GM23248 (cell line): ENCODE measurements at places on chromosomes 6 and 20.

GRCh38 chr6:40880906-40881305 is 158.1 kb downstream of the UNC5CL start:
- DNase-seq, result no peak

- DNase-seq, result no peak
Observed at GRCh38 chr6:1658212-1659005, 48.7 kb downstream of the FOXC1 start.

DNA sequence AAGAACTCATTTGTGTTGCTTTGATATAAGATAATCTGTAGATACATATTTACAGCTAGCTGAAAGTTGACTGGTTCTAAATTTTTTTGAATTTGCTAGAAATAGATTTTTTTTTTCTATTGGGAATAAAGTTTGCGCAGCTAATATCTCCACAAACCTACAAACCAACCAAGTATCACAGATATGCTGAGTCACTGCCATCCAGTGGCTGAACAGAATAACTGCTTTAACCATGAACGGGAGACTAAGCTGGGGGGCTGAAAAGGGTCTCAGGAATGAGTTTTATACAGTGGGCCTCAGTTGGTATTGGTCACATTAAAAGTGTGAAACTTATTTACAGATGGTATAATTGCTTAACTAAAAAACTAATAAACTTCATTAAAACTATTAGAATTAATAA is 326.7 kb upstream of the CNR1 start:
- DNase-seq, result peak; percentile 63

DNA sequence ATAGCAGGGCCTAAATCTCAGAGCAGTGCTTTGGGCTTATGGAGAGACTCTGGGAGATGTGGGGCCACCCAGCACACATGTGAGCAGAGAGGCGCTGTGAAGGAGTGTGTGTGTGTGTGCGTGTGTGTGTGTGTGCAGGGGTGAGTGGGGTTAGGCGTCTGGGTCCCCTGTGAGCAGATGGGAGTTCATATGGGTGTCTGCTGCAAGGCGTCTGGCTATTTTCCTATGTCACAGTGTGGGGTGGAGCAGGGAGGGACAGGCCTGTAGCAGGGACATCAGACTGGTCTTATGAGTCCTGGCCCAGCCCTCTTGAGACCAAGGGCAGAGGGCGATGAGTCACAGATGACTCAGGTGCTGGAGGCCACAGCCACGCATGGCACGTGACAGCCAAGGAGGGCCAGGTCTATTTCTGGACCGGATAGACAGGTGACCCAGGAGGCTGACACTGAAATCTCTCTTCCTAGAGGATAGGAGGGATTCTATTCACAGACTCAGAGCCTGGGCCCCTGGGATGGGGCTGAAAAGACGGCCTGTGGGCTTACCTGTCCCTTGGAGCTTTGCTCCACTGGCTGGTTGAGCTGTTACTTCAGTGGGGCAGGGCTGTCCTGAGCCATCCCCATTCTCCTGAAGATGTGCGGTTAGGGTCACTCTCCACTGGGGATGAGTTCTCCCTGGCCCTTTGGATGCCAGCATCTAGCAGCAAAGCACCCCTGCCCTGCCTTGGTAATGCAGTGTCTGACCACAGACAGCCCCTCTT is 28.9 kb downstream of the VEGFA start:
- DNase-seq, result peak; percentile 87

- peak; percentile 63 for DNase-seq
Observed at GRCh38 chr20:41697861-41698559, 79.8 kb upstream of the CHD6 start.
